ENCODE measurements at places on chromosomes 16 and 17. TPM values are rescaled to one million over a fixed set of nuclear protein-coding genes. Genes with fewer than 3 reads are reported as not detected.
A peak's percentile ranks its signal among the peaks of the same experiment; 100 is the strongest.

DNA sequence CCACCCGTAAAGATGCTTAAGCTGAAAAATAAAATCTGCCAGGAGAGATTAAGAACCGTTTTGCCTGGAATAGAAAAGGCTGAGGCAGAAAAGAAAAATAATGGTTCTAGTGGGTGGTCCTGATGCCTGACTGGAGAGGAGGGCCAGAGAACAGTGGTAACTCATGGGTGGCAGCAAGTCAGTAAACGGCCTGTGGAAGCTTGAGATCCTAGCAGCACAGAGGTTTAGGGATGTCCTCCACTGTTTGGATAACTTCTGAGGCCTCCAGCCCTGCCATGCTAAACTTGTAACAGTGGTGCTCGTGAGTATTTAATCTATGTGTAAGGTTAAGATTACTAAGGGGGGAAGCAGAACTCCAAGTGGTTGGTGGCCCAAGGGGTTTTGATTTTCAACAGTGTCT lies 21.2 kb upstream of the PHAF1 start:
- H3K27me3 ChIP-seq, result no peaks in the 10 kb centered on the region
- no peak overlapping the region for H3K27ac ChIP-seq
- no peak for DNase-seq
- H3K4me3 ChIP-seq, result no peak overlapping the region
- H3K4me1 ChIP-seq, result no peaks in the 10 kb centered on the region
- H3K36me3 ChIP-seq, result peaks cover 7% of the 10 kb centered on the region

DNA sequence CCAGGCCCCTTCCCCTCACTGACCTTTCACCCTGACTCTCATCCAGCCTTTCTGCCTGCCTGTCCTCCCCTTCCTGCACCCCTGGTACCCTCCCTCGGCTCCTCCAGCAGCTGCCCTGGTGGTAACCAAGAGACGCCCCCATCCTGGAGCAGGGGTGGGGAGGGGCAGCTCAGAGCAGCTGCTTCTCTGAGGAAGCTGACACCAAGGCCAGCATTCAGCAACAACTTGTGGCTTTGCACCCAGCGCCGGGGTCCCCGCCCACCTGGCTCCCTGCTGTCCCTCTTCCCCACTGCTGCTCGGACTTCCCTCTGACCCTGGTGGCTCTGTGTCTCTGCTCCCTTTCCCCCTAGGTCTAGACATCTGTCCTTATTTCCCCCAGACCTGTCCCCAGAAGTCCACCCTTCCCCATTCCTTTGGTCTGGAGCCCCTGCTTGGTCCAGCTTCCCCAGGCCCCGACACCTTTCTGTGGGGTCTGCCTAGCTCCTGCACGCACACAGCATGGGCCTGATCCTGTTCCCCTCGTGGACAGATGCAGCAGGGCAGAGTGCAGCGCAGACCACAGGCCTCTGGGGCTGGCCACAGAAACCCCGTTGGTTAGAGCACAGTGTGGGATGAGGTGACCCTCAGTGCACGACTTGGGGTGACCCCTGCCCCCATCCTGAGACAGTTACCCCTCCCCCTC lies 1.2 kb upstream of the ATP2A1 start:
- H3K27ac ChIP-seq, result no peak overlapping the region
- peaks cover 23% of the 10 kb centered on the region for H3K4me1 ChIP-seq
- H3K4me3 ChIP-seq, result no peak overlapping the region

The ACOX1 gene
- 28.2 TPM for total RNA-seq

The NOS2 gene
- total RNA-seq, result 0.19 TPM

The HSD3B7 gene
- 0.26 TPM for total RNA-seq

The SLFN14 gene
- total RNA-seq, result 0.47 TPM

The C16orf89 gene
- total RNA-seq, result not detected

DNA sequence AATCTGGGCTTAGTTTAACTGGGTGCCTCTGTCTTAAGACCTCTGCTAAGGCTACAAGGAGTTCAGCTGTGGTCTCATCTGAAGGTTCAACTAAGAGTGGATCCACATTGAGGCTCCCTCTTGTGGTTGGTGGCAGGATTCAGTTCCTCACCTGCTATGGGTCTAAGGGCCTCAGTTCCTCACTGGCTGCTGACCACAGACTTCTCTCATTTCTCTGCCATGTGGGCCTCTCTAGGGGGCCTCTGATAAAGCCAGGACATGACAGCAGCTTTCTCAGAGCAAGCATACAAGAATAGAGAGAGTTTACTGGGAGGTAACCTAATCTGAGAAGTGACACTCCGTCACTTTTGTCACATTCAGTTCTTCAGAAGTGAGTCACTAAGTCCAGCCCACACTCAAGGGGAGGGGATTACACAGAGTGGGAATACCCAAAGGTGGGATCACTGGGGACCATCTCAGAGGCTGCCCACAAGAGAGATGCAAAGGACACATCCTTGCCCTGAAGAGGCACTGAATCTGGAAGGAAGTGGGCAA lies 19.2 kb upstream of the ABAT start:
- H3K4me1 ChIP-seq, result no peaks in the 10 kb centered on the region
- H3K27me3 ChIP-seq, result no peaks in the 10 kb centered on the region
- no peaks in the 10 kb centered on the region for H3K36me3 ChIP-seq
- DNase-seq, result peak; percentile 40
- H3K4me3 ChIP-seq, result no peak overlapping the region
- H3K27ac ChIP-seq, result no peak overlapping the region

The EIF4A3 gene
- total RNA-seq, result 88.0 TPM

- H3K27ac ChIP-seq, result no peak overlapping the region
- no peaks in the 10 kb centered on the region for H3K27me3 ChIP-seq
- no peak for DNase-seq
- no peaks in the 10 kb centered on the region for H3K36me3 ChIP-seq
- H3K4me3 ChIP-seq, result no peak overlapping the region
- H3K4me1 ChIP-seq, result no peaks in the 10 kb centered on the region
Observed at GRCh38 chr17:71703701-71704100, 417.1 kb upstream of the SOX9 start.

- no peaks in the 10 kb centered on the region for H3K4me1 ChIP-seq
- no peak for DNase-seq
- H3K4me3 ChIP-seq, result no peak overlapping the region
Observed at GRCh38 chr16:66656547-66656946, 40.0 kb downstream of the CMTM4 start.

DNA sequence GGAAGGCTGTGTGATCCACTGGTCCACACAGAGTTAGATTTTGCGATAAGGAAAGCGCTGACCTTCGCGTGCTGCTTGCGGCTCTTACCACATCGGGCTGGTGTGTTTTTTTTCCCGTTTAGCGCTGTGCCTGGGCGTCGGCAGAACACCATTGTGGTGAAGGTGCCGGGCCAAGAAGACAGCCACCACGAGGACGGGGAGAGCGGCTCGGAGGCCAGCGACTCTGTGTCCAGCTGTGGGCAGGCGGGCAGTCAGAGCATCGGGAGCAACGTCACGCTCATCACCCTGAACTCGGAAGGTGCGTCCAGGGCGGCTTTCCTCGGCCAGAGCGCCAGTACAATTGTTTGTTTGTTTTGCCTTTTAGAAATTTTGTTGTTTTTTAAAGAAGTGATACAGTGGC lies 54.7 kb downstream of the BANP start:
- H3K4me1 ChIP-seq, result peaks cover 17% of the 10 kb centered on the region
- no peak overlapping the region for H3K4me3 ChIP-seq
- H3K36me3 ChIP-seq, result peaks cover 27% of the 10 kb centered on the region
- H3K27me3 ChIP-seq, result no peaks in the 10 kb centered on the region

The TERB1 gene
- 0.66 TPM for total RNA-seq

- DNase-seq, result no peak
- H3K27ac ChIP-seq, result no peak overlapping the region
- H3K4me1 ChIP-seq, result peaks cover 12% of the 10 kb centered on the region
Observed at GRCh38 chr16:8919089-8919933, 37.2 kb downstream of the LITAFD start.

GRCh38 chr16:71421911-71422310 lies 19.9 kb downstream of the TLE7 start:
- peak; percentile 57 for DNase-seq
- no peaks in the 10 kb centered on the region for H3K27me3 ChIP-seq
- no peaks in the 10 kb centered on the region for H3K36me3 ChIP-seq
- H3K27ac ChIP-seq, result no peak overlapping the region
- H3K4me3 ChIP-seq, result no peak overlapping the region

The TGFB1I1 gene
- 1.3 TPM for total RNA-seq

DNA sequence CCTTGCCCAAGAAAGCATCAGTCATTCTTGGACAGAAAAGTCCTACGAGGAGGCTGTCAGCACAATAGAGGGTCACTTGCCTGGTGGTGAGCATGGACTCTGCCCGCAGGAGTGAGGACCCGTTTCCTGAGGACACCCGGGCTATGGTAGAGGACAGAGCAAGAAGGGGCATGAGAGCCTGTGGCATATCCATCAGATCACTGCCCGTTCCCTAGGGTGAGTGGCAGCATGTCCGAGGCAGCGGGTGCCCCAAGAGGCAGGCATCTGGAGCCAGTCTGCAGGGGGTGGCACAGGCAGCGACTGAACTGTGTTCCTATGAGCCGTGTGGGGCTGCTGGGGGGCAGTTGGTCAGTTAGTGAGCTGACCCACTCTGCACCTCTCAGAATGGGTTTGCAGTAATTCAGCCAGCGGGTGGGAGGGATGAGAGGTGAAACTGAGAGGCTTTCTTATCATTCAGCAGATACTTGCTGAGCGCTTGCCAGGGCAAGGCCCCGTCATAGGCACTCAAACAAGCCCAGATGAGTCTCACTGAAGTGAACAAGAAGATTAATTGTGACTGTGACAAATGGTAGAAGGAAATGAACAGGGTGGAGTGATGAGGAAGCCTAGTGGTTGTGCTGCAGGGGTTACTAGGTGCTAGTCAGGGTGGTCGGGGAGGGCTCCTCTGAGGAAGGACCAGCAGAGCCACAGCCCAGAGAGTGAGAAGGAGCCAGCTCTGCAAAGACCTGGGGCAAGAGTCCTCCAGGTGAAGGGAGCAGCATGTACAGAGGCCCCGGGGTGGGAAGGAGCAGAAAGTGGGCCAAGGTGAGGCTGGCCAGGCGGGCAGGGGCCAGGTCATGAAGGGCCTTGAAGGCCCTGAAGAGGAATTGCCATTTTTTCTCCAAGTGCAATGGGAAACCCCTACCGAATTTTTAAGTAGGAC lies 87.9 kb downstream of the CLEC16A start:
- no peaks in the 10 kb centered on the region for H3K4me1 ChIP-seq
- no peak overlapping the region for H3K27ac ChIP-seq
- no peak overlapping the region for H3K4me3 ChIP-seq
- DNase-seq, result no peak

The NOTUM gene
- not detected for total RNA-seq
